Stimulated activated CD4-positive, alpha-beta T cell treated with anti-CD3 and anti-CD28 coated beads, Interleukin-2, amount 100 ng/mL, for 48 hours (primary cell): ENCODE measurements at places on chromosomes 3 and 15.
A peak's percentile ranks its signal among the peaks of the same experiment; 100 is the strongest.

GRCh38 chr3:32384938-32385337, 6.7 kb upstream of the CMTM7 start:
- no peak for DNase-seq

- no peak for DNase-seq
Observed at GRCh38 chr3:25547103-25547502, 117.6 kb downstream of the TOP2B start.

DNA sequence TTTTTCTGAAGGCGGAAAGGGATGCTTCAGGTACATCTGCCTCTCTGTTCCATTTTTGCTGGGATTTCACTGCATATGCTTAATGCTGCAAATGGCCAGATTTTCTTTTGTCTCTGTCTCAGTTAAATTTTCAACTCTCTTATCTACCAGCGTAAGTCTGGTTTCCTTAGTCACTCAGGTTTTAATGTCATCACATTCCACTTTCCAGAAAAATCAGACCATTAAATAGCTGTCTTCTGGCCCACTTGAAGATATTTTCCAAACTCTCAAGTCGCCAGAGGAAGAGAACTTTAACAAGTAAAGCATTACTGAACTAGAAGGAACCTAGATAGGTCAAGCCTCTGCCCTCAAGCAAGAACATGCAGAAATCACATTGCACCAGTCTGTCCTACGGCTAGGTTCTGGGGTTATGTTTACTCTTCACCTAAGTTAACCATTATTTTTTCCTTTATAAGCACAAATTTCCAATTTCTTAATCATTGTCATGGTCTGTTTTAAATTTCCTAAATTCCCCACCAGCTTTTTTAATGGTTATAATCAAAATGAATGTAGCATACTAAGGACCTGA, 26.5 kb downstream of the AVEN start:
- DNase-seq = no peak

GRCh38 chr15:90078965-90079364, 23.3 kb downstream of the IDH2 start:
- DNase-seq = no peak

GRCh38 chr3:150394606-150395005, 13.5 kb upstream of the TSC22D2 start:
- DNase-seq = no peak

DNA sequence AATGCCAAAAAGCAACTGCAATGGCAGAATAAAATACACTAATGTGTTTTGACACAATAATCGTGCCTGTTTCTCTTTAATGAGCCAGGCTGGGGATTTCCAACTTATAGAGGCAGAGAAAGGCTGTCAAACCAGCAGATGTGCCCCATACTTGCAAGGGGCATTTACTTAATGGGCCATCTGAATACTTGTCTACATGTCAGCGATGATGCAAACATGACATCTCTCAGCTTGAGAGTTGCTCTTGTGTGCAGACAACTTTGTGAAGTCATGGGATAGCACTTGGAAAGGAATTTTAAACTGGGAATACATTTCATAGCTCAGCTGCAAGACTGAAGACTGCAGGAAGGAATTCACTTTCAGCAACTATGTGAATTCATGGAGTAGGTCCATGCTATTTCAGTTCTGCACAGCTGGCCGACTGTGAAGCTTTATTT, 127.4 kb upstream of the ADAMTS9 start:
- DNase-seq = no peak

DNA sequence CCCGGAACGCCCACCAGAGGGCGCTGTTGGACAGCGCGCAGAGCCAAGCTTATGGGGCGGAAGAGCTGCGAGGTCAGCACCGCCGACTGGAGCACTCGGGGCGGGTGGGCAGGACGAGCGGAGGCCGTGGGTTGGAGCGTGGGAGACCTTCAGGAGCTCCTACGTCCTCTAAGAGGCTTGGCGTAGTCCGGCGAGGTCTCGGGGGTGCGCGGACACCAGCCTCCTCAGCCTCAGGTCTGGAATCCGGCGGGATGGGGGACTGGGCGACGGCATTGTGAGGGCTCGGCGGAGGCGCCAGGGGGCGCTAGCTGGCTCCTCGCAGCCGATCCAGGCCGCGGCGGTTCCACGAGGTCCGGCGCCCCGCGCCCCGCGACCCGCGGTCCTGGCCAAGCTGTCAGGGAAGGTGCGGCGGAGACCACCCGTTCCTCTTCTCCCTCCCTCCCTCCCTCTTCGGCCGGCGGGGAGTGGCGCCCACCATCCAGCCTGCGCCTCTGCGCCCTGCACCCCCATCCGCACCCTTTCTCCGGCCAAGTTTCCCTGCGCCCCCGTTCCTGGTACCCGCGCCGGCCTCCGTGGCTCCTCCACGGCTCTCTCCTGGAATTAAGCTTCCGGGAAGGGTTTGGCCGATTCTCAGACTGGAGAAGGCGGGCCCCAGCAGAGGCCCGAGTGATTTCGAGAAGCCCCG, 24.3 kb upstream of the POLG start:
- peak; percentile 92 for DNase-seq

- no peak for DNase-seq
Observed at GRCh38 chr3:12425850-12426579, 58.3 kb upstream of the TSEN2 start.

- no peak for DNase-seq
Observed at GRCh38 chr3:58698246-58698645, 31.7 kb upstream of the FAM3D start.

- no peak for DNase-seq
Observed at GRCh38 chr15:37425541-37425940, 325.2 kb upstream of the MEIS2 start.

- no peak for DNase-seq
Observed at GRCh38 chr3:32288819-32289218, 50.3 kb downstream of the CMTM8 start.

- no peak for DNase-seq
Observed at GRCh38 chr3:75294124-75294523, 370.0 kb upstream of the FRG2C start.

DNA sequence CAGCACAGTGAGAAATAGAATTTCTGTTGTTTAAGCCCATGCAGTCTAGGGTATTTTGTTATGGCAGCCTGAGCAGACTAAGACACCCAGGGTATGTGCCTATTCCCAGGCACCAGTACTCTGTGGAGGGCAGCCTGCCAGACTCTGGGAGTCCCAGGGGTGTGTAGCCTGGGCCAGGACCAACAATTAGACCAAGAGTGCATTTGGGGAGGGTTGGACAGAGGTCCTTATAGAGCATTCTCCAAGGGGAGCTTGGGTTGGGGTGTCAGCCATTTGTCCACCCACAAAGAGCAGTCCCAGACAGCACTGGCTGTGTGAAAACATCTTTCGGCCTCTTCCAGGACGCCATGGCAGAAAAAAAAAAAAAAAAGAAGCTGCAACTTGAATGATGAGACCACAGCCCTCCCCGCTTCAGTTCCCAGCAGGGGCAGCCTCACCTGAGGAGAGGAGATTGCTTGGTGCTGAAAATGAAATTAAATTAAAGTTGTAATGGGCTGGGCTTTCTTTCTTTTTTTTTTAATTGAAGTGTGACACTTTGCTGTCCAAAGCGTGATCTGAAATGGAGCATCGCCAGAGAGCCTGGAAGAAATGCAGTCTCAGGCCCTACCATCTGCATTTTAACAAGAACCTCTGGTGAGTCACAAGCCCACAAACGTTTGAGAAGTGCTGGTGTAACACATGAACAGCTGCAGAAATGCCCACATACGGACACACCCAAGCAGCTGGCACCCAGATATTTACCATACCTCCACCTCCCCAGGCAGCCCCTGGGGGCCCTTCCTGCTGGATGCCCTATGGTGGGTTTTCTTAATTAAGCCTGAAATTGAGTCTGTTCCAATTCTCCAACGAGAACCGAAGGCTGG, 21.3 kb upstream of the CAV3 start:
- no peak for DNase-seq

DNA sequence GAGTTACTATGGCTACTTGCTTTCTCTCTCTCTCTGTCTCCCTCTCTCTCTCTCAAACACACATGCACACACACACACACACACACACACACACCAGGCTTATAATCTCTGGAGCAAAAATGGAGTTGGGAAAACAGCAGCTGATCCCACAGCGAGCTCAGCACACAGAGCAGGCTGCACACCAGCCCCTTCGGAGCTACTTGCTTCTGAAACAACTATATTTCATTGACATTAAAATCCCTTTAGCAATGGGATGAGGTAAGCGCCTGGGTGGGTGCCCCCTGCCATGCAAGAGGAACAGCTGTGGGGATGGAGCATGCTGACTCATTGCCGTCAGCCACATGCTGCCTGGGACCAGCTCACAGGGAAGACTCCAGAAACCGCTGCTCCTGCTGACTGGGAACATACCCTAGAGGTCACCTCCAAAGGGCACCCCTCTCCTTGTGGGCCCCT, 45.7 kb downstream of the B3GNT5 start:
- DNase-seq = no peak

DNA sequence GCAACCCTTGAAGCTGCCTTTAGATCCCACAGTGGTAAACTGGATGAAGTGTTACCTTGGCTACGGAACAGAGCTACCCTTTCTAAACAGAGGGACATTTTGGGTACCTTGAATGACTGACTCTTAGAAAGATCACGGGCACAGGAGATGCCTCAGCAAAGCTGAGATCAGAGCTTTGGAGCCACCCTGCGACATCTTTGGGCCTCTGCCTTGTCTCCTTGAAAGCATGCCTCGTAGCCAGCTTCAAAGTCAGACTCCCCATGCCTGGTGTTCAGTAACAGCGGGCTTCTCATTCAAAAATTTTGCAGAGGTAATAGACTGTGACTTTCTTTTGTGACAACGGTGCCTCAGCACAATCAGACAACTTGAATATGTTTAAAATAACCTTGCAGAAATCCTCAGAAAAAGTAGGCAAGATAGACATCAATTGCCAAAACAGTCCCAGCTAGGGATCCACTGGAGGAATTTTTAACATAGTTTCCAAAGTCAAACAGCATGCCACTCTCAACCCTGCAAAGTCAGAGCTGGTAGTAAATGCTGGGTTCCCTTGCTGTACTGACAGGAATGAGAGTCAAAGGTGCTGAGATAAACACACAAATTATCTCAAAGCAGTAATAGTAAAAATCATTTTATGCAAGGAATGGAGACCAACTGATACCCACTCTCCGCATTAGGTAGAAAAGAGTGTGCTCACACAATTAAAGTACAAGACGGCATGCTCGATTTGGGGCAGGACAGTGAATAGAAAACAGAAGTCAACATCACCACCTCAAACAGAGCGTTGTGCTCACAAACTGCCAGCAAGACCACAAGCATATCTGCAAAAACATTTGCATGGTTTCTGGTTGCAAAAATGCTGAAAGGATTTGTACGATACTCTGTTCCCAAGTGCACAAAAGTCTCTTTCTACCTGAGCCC, 82.1 kb downstream of the MYO1E start:
- no peak for DNase-seq

DNA sequence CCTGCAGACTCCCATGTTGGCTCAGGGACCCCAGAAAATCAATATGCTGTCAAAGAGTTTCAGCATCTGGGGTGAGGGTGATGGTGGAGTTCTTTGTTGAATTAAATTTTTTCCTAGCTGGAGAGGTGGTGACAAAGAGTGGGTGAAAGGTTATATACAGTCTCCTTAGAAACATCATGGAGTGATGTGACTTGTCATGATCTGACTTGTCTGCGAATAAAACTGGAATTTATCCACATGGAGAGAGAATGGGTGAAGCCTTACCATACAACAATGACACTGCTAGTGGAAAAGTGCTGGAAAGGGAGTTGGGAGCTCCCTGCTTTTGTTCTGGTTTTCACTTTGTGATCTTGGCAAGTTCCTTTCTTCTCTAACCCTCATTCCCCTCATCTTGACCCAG, 75.0 kb downstream of the ARNT2 start:
- no peak for DNase-seq

- no peak for DNase-seq
Observed at GRCh38 chr3:59367150-59367549, 317.3 kb upstream of the CFAP20DC start.

GRCh38 chr3:132220986-132221385, 96.2 kb upstream of the ACP3 start:
- DNase-seq = no peak

GRCh38 chr3:43921056-43921648, 230.4 kb downstream of the ABHD5 start:
- DNase-seq = no peak

DNA sequence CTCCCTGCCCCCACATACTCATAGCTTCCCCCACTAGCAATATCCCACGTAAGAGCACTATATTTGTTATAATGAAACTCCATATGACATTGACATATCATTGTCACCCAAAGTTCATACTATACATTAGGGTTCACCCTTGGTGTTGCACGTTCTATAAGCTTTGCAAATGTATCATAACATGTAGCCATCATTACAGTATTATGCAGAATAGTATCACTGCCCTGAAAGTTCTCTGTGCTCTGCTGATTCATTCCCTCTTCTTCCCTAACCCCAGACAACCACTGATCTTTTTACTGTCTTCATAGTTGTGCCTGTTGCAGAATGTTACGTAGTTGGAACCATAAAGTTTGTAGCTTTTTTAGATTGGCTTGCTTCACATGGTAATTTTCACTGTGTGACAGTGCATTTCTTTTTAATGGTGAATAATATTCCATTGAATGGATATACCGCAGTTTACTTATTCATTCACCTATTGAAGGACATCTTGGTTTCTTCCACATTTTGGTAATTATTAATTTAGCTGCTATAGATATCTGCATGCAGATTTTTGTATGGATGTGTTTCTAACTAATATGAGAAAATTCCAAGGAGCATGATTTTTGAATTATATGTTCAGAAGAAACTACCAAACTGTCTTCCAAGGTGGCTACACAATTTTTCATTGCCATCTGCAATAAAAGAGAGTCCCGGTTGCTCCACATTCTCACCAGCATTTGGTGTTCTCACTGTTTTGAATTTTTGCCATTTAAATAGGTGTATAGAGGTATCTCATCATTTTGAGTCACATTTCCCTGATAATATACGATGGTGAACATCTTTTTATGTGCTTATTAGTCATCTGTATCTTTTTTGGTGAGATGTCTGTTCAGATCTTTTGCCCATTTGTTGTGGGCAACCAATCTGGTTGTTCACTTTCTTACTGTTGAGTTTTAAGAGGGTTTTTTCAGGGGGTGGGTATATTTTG, 59.7 kb downstream of the CD200 start:
- DNase-seq = no peak

- DNase-seq = no peak
Observed at GRCh38 chr3:19886404-19886803, 47.6 kb downstream of the EFHB start.

DNA sequence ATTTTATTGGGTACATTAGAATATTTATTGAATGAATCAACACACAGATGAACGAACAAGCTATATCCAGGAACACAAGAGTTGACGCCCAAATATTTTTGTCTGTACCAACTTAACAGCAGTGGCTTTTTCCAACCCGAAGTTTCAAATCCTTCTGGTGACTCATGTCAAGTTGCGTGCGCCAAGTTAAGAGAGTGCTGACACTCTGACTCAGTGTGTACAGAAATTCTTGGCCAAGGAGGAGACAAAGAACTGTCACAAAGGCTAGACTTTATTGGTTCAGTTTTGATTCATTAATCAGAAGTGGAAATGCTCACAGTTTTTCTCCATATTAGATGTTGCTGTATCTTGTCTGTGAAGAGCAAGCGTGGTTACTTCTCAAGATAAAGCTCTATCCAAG, 59.6 kb upstream of the TSC22D2 start:
- DNase-seq = no peak

DNA sequence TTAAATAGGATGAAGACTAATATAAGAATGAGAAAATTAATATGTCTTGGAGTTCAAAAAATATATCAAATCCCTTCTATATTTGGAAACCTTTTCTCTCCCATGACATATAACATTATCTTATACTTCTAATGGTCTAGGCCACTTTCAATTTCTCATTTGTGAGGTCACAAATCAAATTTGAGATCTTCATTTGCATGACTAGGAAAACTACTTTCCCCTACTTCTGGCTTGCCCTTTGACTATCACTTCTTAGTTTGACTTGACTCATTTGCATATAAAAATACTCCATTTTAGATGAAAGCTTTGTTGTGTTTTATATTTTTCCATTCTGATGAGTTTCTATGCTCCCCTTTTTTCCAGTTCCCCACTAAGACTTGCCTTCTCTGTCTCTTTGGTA, 598.6 kb upstream of the TBL1XR1 start:
- DNase-seq = no peak
